ENCODE measurements at places on chromosomes 3 and 15. TPM values are rescaled to one million over a fixed set of nuclear protein-coding genes. Genes with fewer than 3 reads are reported as not detected.

The PCLAF gene
- polyA plus RNA-seq, result 45.9 TPM

The TMEM158 gene
- 6.6 TPM for polyA plus RNA-seq

The CLDN11 gene
- 225 TPM for polyA plus RNA-seq

The ADAMTS9 gene
- 150 TPM for polyA plus RNA-seq

The SPRED1 gene
- 35.0 TPM for polyA plus RNA-seq

The HGD gene
- polyA plus RNA-seq, result 104 TPM

- DNase-seq, result no peak
These were observed 49.1 kb downstream of the CA12 start for GRCh38 chr15:63332367-63333124.

DNA sequence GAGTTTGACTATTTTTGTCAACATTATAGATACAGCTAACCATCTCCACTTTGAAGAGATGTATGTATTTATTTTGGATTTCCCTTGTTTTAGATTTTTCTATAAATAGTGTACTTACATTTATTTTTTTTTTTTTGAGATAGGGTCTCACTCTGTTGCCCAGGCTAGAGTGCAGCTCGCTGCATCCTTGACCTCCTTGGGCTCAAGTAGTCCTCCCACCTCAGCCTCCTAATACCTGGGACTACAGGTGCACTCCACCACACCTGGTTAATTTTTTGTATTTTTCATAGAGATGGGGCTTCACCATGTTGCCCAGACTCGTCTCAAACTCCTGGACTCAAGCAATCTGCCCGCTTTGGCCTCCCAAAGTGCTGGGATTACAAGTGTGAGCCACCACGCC, 55.3 kb upstream of the TRPM1 start:
- no peak for DNase-seq

- DNase-seq, result no peak
These were observed 10.2 kb downstream of the SLCO3A1 start for GRCh38 chr15:91863621-91864255.

GRCh38 chr15:67992411-67992810, 61.7 kb upstream of the PIAS1 start:
- DNase-seq, result no peak

GRCh38 chr3:182122779-182123178, 411.1 kb downstream of the SOX2 start:
- DNase-seq, result no peak

DNA sequence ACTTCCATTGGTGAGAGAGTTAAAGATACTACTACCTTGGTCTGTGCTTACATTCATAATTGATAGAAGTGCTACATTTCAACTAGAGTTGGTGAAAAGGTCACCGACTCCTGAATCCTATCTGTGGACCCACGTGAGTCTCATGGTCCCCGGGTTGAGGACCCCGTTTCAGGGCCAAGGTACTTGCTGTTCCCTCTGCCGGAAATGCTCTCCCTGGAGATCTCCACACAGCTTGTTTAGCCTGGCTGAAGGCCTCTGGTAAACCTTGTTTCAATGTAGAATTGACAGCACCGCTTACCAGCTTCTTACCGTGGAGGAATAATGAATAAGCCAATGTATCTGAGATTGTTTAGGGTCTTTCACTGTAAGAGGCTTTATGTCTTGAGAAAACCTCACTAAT, 226.0 kb upstream of the GOLGA6L4 start:
- no peak for DNase-seq

- DNase-seq, result no peak
These were observed 35.3 kb downstream of the CCPG1 start for GRCh38 chr15:55372701-55373440.

DNA sequence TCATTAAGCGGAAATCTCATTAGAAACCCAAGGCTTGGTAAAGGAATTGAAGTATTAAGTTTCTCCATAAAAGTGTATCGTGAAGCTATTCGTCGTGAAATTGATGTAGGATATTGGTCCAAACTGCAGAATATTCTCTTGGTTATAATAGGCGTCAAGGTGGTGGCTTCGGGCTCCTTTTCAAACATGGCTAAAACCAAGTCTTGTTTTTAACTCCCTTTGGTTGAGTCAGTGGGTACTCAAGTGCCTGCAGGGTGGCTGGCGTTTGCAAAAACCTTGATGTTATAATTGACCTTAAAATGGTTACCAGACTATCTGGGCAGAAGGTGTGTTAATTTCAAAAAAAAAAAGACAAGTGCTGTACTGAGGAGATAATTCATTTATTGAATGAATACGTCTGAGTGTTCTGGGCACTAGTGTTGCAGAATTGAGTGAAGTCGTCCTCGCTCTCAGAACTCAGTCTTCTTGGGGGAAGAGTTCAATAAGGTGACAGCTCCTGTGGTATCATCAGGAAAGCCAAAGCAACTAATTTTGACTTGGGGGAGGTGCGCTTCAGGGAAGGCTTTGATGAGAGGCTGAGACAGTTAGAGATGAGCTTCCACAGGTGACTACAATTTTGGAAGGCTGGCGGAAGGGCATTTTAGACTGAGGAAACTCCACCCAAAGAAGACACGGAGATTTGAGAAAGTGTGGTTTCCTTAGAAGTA, 1.5 kb downstream of the UBE2Q2 start:
- DNase-seq, result no peak

DNA sequence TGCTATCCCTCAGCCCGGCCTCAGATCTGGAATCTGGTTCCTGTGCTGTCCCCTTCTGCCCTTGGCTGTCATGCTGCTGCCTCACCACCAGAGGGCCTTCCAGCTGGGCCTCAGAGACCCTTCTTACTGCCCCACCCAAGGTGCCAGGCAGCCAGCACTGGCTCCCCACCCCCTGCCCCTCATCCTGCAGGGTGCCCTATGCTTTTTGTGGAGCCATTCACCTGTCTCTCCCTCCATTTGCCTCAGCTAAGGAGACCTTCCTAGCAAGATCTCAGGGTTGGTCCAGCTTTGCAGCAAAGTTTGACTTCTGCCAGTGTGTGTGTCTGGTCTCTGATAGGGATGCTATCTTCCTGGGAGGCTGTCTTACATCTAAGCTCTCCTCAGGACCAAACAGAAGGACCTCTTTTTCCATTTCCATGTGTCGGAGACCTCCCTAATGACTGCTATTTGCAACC, 1.9 kb upstream of the VWA5B2 start:
- DNase-seq, result no peak

GRCh38 chr3:79586232-79586631, 181.6 kb downstream of the ROBO1 start:
- no peak for DNase-seq

DNA sequence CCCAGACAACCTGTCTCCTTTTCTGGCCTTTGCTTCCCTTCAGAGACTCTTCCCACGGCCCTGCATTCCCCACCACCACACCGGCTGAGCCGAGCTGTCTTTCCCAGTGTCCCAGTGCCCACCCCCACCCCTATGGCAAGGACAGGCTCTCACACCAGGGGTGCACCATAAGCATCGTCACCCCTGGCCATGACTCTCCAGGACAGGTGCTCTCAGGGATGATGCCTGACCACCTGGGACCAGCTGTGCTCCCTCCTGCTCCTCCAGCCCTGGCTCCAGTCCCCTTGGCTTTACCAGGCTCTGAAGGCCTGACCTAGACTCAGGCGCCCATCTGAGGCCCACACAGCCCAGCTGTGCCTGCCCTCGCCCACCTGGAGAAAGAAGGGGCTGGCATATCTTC, 17.6 kb upstream of the SEMA3F start:
- no peak for DNase-seq

DNA sequence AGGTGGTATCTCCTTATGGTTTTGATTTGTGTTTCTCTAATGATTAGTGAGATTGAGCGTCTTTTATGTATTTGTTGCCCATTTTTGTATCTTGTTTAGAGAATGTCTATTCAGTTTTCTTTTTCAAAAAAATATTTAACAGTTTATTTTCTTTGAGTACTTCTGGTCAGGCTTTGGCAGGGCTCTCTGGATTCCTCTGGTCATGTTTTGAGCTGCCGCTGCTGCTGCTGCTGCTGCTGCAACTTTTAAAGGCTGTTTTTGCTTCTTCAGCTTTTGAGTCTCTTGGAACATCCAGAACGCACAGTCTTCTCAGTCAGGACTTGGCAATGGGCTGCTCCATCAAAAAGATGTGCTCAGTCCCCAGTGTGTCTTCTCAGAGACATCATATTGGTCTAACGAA, 40.1 kb downstream of the REC114 start:
- DNase-seq, result no peak

- DNase-seq, result no peak
These were observed 2.2 kb downstream of the SMAD6 start for GRCh38 chr15:66704019-66704802.

- no peak for DNase-seq
These were observed 3.1 kb downstream of the SEMA3G start for GRCh38 chr3:52441772-52442332.
